ENCODE measurements at places on chromosomes 3 and 15.

DNA sequence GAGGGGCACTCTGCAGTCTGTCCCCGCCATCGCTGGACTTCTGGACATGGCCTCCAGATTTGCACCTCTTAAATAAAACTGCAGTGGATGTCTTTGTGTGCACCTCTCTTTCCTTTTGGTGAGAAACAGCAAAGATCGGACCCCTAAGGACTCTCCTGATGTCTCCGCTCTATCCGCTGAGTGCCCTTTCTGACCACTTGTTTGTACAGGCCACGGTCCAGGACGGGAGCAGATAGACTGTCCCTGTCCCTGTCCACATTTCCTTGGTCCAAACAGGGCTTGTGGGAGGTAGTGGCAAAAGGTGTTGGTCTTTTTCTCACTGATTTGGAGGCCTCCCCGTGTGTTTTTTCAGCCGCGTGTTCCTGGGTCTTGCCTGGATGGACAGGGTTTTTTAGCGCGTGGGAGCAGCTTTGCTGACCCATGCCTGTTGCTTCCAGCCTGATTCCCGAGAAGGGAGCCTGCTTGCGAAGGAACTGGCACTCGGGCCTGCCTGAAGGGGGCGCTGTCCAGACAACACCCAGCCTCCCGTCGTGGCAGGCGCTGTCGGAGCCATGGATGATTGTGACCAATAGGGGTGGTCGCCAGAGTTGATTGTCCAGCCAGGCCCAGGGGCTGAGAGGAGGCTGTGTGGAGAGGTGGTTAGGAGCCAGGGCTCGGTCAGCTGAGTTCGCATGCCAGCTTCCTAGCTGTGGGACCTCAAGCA lies 13.2 kb upstream of the STAB1 start:
- peaks cover 39% of the 10 kb centered on the region for H3K36me3 ChIP-seq
- H3K27me3 ChIP-seq, result no peaks in the 10 kb centered on the region
- H3K27ac ChIP-seq, result no peak overlapping the region
- DNase-seq, result no peak
- no peak overlapping the region for H3K4me3 ChIP-seq

DNA sequence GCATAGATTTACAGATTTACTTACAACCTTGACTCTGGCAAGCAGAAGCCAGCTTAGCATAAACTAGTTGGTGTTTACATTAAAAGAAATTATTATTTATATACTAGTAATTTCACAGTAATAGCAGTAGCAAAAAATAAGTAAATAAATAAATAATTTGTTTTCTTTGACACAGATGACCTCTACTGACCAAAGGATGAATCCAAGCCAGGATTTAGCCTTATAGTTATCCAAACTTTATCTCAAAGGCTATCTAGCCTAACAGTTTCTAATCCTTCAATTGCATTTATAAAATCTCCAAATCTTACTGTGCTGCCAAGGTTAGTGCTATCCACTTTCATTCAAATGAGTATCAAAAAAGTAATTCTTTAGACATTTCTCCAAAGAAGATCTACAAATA lies 64.3 kb downstream of the FRMD5 start:
- H3K4me1 ChIP-seq, result no peaks in the 10 kb centered on the region
- peaks cover 22% of the 10 kb centered on the region for H3K27me3 ChIP-seq
- no peak overlapping the region for H3K4me3 ChIP-seq
- DNase-seq, result no peak

- H3K27me3 ChIP-seq, result no peaks in the 10 kb centered on the region
- peaks cover under 1% of the 10 kb centered on the region for H3K4me1 ChIP-seq
- H3K36me3 ChIP-seq, result no peaks in the 10 kb centered on the region
- H3K27ac ChIP-seq, result no peak overlapping the region
Measured at GRCh38 chr15:98144388-98144787, 183.9 kb downstream of the ARRDC4 start.

DNA sequence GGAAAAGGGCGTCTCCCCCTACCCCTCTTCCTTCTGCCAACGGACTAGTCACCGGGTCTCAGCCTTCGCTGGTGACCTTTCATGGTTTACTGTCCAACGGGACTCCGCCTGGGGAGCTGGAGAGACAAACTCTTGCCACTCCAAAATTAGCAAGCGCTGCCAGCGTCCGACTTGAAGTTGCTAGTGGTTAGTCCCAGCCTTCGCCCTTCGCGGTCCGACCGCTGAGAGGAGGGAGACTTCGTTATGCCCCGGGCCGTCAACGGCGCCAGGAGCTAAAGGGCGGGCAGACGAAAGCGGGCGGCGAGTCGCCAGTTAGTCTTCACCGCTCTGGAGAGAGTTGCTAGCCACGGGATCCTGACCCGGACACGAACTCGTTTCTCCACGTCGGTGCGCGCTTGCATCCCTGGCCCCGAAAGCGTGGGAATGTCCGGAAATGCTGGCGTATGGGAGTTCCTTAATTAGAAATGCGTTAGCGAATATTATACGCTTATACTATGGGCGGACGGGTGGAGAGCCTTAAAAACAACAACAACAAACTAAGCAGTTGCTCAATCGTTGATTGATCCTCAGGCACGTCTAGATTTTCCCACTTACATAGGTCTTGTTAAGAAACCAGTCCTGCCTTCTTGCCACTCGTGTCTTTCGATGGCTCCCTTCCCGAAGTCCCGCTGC lies 716 bp downstream of the SMC4 start:
- H3K27me3 ChIP-seq, result no peaks in the 10 kb centered on the region
- H3K4me3 ChIP-seq, result peak overlapping the region; percentile 94
- peak; percentile 53 for DNase-seq
- H3K36me3 ChIP-seq, result peaks cover 52% of the 10 kb centered on the region
- H3K27ac ChIP-seq, result peak overlapping the region; percentile 89

- H3K4me3 ChIP-seq, result no peak overlapping the region
- DNase-seq, result no peak
- H3K4me1 ChIP-seq, result no peaks in the 10 kb centered on the region
Measured at GRCh38 chr3:164806188-164806587, 272.1 kb downstream of the SI start.

- no peaks in the 10 kb centered on the region for H3K27me3 ChIP-seq
- no peak overlapping the region for H3K27ac ChIP-seq
- no peaks in the 10 kb centered on the region for H3K4me1 ChIP-seq
- no peak overlapping the region for H3K4me3 ChIP-seq
- no peak for DNase-seq
Measured at GRCh38 chr3:145015253-145015652, 1043.6 kb downstream of the DIPK2A start.

GRCh38 chr3:53694666-53695323 lies 151.4 kb downstream of the CHDH start:
- peaks cover 13% of the 10 kb centered on the region for H3K27me3 ChIP-seq
- peaks cover 48% of the 10 kb centered on the region for H3K4me1 ChIP-seq
- no peak for DNase-seq
- peaks cover 7% of the 10 kb centered on the region for H3K36me3 ChIP-seq

DNA sequence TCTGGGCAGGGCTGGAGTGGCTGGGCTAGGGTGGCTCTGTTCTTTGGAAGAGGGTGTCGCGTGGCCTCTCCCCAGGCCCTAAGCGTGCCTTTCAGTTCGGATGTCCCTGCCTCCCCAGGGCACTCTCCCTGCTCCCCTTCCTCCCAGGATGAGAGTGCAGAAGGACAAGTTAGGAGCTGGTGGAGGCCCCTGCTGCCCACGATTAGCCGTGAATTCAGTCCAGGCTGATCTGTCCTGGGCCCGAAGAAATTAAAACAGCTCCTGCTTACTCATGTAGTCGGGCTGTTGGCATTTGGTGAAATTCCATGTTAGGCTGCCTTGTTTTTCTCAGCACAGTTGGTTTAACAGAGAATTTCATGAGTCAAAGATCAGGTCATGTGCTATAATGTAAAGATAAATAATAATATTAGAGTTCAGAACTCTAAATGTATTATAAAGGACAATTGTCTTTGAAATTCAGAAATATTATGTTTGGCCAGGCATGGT lies 24.5 kb downstream of the NIPA1 start:
- no peak overlapping the region for H3K4me3 ChIP-seq
- peaks cover 8% of the 10 kb centered on the region for H3K36me3 ChIP-seq
- no peaks in the 10 kb centered on the region for H3K27me3 ChIP-seq

DNA sequence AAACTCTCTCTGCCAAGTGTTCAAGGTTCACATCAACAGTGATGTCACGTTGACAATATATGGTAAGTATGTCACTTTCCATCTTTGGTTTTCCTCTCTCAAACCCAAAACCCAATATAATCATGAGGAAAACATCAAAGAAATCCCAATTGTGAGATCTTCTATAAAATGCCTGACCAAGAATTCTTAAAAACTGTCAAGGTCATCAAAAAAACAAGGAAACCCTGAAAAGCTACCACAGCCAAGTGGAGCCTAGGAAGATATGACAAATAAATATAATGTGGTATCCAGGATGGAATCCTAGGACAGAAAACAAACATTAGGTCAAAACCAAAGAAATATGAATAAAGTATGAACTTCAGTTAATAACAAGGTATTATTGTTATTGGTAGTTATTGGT lies 85.2 kb upstream of the CCDC39 start:
- no peaks in the 10 kb centered on the region for H3K27me3 ChIP-seq
- H3K4me1 ChIP-seq, result no peaks in the 10 kb centered on the region
- no peak overlapping the region for H3K27ac ChIP-seq
- no peak overlapping the region for H3K4me3 ChIP-seq

DNA sequence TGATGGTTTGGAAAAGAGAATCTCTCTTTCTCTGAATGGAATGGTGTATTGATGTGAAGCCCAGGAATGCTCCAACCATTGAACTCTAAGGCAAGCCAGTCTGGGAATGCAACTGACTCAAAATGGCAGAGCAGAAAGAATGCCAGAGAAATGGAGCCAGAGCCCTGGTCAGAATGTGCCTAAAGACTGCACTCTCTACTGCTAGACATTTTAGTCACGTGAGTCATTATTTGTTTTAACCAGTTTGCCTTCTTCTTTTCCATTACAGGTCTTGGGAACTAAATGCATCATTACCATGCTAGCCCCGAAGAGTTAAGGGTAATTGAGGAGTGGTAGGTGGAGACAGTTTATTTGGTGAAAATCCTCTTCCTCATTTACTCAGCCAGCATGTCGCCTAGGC lies 67.3 kb upstream of the TRIM42 start:
- H3K27me3 ChIP-seq, result no peaks in the 10 kb centered on the region
- H3K27ac ChIP-seq, result no peak overlapping the region
- H3K4me1 ChIP-seq, result no peaks in the 10 kb centered on the region

GRCh38 chr3:144114767-144115166 lies 143.1 kb downstream of the DIPK2A start:
- no peak overlapping the region for H3K4me3 ChIP-seq
- H3K27ac ChIP-seq, result no peak overlapping the region
- DNase-seq, result no peak

Data from activated CD4-positive, alpha-beta memory T cell treated with anti-CD3 and anti-CD28 coated beads, Interleukin-2, amount 10 ng/mL, durations not matched to agents 7 days and 5 days (primary cell).